T-cell (primary cell): ENCODE measurements at places on chromosomes 16 and 17.

GRCh38 chr16:67992661-67993206, 6.5 kb downstream of the DPEP2 start:
- DNase-seq, result no peak

DNA sequence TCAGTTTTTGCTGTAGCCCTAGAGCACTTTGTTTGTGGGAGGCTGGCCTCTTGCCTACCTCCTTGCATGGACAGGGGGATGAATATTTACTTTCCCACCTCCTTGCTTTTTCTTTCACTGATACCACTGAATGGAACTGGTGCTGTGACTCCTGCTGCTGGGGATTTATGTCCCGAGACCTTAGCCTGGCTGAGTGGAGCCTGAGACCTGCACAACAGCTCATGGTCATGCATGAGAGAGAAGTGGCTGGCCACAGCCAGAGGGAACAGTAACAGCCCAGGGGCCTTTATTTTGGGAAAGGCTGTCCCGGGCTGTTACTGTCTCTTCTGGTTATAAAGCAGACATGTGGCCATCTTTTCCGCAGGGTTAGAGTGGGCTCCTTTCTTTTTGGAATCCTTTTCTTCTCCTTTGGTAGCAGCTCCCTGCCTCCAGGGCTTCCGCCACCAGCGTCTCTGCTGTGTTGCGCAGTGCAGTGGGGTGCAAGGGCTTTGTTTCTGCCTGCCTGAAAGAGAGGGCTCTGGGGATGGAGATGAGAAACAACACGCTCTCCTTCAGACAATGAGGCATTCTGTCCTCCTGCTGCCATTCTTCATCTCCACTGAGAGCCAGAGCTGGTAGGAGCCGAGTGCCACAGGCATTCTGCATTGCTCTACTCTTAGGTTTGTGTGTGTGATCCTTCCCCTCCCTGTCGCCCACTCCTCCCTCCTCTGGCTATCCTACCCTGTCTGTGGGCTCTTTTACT, 14.5 kb downstream of the SNX11 start:
- DNase-seq, result no peak

GRCh38 chr16:31700200-31700529, 172.5 kb downstream of the AHSP start:
- no peak for DNase-seq

DNA sequence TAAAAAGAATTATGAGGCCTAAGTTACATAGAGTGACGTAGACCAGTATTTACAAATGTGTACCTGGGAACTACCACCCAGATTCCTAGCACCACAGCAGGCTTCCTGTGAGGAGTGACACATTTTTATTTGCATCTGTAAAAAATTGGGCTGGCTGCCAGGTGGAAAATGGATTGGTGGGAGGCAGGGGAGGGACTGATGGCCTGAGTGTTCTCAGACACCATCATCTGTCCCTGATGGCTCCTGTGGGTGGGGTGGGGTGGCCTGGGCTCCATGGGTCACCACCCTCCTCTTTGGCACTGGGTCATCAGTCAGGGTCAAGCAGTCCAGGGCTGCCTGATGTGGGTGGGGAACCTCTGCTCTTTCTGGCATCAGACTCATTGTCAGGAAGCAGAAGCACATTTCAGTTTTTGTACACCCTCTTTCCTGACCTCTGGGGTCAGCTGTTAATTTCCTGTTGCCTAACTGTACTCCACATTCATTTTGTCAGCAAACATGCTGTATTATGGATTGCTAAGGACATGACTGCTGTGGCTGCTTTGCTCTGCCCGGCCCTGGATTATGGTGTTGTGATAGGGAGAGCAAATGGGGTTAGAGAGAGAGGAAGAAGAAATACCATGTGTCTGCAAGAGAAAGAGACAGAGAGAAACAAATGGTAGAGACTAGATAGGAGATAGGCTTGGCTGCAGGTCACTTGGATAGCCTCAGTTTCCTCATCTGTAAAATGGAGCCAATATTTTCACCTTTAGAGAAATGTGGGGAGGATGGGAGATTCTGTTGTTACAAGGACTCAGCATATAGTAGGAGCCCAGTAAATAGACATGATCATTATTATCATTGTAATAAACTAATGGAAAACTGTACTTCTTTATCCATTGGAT, 11.6 kb upstream of the MFAP4 start:
- DNase-seq, result no peak

DNA sequence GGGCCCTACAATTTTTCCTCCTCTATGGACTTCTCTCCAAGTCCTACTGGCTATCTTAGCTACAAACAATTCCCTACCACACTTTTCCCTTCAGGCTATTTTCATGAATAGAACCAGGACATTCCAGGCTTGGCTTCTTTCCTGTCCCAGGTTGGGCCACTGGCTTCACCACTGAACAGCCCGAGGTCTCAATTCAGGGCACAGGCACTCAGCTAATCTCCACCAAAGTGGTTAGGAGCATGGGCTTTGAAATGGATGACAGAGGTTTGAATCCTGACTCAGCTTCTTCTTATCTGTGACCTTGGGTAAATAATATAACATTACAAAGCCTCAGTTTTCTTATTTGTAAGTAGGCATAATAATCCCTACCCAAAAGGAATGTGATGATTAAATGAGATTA, 50.9 kb upstream of the ZNF629 start:
- DNase-seq, result no peak

DNA sequence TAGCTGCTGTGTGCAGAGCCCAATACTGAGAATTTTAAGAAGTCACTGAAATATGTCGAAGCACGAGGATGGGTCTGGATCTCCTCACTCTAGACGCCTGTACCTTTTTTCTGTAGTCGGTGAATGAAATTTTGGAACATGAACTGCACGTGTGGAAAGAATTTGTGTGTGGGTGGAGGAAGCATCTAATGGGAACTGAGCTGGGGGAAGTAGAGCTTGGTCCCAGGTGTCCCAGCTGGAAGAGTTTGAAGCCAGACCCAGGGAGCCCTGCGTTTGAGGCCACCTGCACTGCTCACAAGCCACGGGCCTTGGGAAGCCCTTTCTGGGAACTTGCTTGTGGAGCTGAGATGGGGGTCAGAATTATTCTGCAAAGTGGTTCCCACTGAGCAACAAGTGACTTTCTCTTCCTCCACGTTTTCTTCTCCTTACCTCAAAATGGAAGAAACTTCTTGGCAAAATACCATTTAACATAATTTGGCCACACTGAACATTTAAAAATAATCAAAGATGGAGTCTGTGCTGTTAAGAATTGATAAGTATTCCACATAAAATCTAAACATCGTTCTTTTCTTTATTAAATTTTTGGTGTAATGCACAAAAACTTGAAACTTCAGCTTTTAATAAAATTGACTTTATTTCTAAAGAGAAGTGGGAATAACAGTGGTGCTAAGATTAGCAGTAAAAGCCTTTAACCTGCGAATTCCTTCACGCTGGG, 163.8 kb downstream of the PRKCA start:
- DNase-seq, result no peak

GRCh38 chr16:12557786-12558185, 245.9 kb downstream of the CPPED1 start:
- no peak for DNase-seq
